ENCODE measurements at places on chromosomes 6 and 20. TPM values are rescaled to one million over a fixed set of nuclear protein-coding genes. Genes with fewer than 3 reads are reported as not detected.

DNA sequence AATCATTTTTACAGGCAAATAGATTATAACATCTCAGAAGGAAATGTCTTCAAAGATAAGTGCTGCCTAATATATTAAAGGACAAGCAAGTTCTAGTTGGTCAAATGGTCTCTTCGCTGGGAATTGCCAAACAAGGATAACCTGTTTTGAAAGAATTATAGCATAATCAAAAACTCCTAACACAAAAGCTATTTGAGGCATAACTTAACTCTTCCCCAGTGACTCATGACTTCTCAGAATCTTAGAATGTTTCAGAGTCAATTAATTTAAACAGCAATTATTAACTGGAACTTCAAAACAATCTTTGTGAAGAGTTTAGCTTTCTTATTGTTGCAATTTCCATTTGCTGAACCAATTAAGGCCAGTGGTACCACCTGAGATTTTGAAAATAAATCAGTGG is 126.6 kb downstream of the MTFR2 start:
- H3K36me3 ChIP-seq: no peaks in the 10 kb centered on the region
- DNase-seq: no peak
- H3K27me3 ChIP-seq: no peaks in the 10 kb centered on the region
- no peak overlapping the region for H3K27ac ChIP-seq
- H3K4me1 ChIP-seq: peaks cover 5% of the 10 kb centered on the region
- no peak overlapping the region for H3K4me3 ChIP-seq

SMLR1 gene
- total RNA-seq: 0.08 TPM

DNA sequence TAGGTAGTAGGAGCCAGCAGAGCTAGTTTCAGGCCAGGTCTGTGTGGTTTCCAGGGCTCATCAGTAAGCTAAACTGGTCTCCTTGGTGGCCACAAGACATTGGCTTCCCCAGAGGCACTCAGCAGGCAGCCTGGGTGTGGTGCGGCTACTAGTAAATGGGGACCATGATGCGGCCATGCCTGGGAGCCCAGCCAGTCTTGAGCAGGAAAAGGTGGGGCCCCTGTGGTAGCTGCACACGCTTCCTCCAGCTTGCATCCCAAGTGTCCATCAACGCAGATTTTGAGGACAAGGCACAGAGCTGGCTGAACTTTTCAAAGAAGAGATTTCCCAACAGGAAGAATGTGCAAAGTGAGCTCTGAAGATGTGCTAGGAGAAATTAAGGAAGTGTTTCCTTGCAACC is 107.4 kb upstream of the NAA20 start:
- H3K4me1 ChIP-seq: peaks cover 1% of the 10 kb centered on the region
- H3K4me3 ChIP-seq: no peak overlapping the region
- no peak for DNase-seq
- H3K36me3 ChIP-seq: no peaks in the 10 kb centered on the region

DNA sequence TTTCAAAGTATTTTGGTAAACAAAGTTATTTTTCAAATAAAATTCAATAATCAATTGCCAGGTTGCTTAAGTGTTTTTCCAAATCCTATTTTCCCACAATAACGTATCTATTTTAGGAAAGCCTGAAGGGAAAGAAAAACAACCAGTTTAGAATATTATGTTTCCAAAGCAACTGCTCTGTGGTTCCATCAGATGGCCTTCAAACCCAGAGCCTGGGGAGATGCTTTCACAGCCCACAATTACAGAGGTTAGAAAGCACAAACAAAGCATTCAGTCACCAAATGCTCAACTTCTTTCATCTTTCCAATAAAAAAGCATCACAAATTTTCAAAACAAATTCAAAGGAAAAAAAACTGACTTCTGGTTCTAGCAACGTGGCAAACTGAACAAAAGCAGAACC is 66.0 kb downstream of the ELOVL5 start:
- H3K27ac ChIP-seq: peak overlapping the region; percentile 40
- no peak for DNase-seq
- no peak overlapping the region for H3K4me3 ChIP-seq
- H3K36me3 ChIP-seq: no peaks in the 10 kb centered on the region

- H3K4me1 ChIP-seq: no peaks in the 10 kb centered on the region
- H3K27me3 ChIP-seq: no peaks in the 10 kb centered on the region
- H3K36me3 ChIP-seq: no peaks in the 10 kb centered on the region
Measured at GRCh38 chr6:116451916-116452315, 9.3 kb upstream of the CALHM6 start.

GRCh38 chr6:107421696-107422256 is 37.6 kb downstream of the PDSS2 start:
- no peak overlapping the region for H3K4me3 ChIP-seq
- no peaks in the 10 kb centered on the region for H3K36me3 ChIP-seq
- no peaks in the 10 kb centered on the region for H3K4me1 ChIP-seq
- H3K27me3 ChIP-seq: no peaks in the 10 kb centered on the region
- H3K27ac ChIP-seq: no peak overlapping the region

BTN1A1 gene
- not detected for total RNA-seq

TMEM217 gene
- total RNA-seq: 0.48 TPM

GRCh38 chr6:73538116-73538779 is 17.4 kb upstream of the EEF1A1 start:
- no peak for DNase-seq
- no peaks in the 10 kb centered on the region for H3K36me3 ChIP-seq
- no peak overlapping the region for H3K4me3 ChIP-seq
- no peak overlapping the region for H3K27ac ChIP-seq
- no peaks in the 10 kb centered on the region for H3K4me1 ChIP-seq

GGTLC1 gene
- not detected for total RNA-seq

DNA sequence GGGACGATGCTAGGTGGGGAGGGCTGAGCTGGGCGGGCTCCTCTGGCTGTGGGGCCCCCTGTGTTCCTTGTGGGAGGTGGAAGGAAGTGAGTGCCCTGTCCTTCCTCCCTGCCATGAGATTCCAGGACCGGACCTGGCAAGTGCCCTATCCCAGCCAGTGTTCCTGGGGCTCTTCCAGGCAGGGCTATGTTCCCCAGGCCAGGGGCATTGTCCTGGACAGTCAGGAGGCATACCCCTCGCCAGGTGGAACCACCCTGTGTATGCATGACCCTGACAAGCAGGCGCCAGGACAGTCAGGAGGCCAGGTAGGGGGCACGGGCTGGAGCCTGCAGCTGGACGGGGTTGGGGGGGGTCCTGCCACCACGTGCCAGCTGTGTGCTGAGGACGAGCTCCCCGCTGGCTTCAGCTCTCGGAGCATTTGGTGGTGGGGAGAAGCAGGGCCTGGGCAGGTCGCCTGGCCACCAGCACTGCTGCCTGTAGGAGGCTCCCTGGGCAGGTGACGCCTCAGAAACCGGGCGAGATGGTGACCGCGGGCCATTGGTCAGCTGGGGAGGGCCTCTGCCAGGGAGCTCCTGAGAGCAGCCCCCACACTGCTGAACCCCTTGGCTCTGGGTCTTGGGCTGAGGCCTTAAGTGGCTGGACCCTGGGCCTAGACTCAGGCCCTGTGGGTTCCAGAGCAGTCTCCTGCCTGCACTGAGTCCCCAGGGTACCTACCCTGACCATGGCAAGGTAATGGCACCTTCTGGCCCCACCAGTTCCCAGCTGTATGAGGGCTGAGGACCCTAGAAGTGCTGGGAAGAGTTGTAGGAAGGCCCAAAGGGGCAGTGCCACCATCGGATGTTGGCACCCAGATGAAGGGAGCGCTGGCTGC is 694 bp downstream of the SLC17A9 start:
- no peaks in the 10 kb centered on the region for H3K27me3 ChIP-seq
- H3K4me3 ChIP-seq: peak overlapping the region; percentile 3
- no peaks in the 10 kb centered on the region for H3K36me3 ChIP-seq
- peak overlapping the region; percentile 96 for H3K27ac ChIP-seq
- DNase-seq: peak; percentile 53

ACSS2 gene
- 26.8 TPM for total RNA-seq

- DNase-seq: no peak
- H3K4me3 ChIP-seq: no peak overlapping the region
- H3K27me3 ChIP-seq: no peaks in the 10 kb centered on the region
Measured at GRCh38 chr6:35413911-35414310, 38.2 kb upstream of the FANCE start.

DNA sequence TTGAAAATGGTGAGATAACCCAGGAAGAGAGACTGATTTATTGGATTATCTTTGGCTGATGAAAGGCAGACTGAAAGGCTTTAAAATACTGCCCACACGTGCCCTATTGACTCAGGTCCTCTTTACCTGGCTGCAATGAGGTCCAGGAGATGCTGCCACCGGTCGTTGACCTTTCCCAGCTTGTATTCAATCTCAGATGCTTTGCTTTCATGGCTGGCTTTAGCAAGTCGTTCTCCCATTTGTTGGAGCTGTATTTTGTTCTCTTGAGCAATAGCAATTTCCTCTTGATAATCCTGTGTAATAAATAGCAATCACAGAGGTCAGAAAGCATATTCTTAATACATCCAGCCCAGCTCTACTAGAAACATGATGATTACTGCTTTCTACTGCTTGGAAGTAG is 368.8 kb downstream of the ESR1 start:
- no peak overlapping the region for H3K27ac ChIP-seq
- H3K4me1 ChIP-seq: peaks cover 1% of the 10 kb centered on the region
- H3K4me3 ChIP-seq: no peak overlapping the region
- no peaks in the 10 kb centered on the region for H3K27me3 ChIP-seq
- no peaks in the 10 kb centered on the region for H3K36me3 ChIP-seq

HCRTR2 gene
- total RNA-seq: not detected

DNA sequence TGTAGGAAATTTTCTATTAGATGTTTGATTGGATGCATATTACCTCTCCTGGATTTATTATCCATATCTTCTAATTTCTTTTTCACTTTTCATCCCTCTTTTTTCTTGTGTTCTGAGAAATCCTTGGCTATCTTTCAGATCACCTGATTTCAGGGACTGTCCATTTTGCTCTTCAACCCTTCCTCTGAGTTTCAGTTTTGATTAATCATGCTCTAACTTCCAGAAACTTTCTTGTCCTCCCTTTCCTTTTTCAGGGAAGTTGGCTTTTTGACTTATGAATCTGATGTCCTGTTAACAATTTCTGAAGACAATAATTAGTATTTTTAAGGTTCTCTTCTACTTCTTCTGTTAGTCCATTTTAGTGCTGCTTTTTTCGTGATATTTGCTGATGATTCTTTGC is 79.1 kb downstream of the FKBP5 start:
- no peaks in the 10 kb centered on the region for H3K36me3 ChIP-seq
- DNase-seq: no peak
- H3K27ac ChIP-seq: no peak overlapping the region
- no peaks in the 10 kb centered on the region for H3K27me3 ChIP-seq
- H3K4me3 ChIP-seq: no peak overlapping the region
- no peaks in the 10 kb centered on the region for H3K4me1 ChIP-seq

GRCh38 chr6:148445620-148446019 is 103.0 kb downstream of the SASH1 start:
- H3K36me3 ChIP-seq: no peaks in the 10 kb centered on the region
- DNase-seq: no peak
- H3K27ac ChIP-seq: no peak overlapping the region
- H3K27me3 ChIP-seq: no peaks in the 10 kb centered on the region

DNA sequence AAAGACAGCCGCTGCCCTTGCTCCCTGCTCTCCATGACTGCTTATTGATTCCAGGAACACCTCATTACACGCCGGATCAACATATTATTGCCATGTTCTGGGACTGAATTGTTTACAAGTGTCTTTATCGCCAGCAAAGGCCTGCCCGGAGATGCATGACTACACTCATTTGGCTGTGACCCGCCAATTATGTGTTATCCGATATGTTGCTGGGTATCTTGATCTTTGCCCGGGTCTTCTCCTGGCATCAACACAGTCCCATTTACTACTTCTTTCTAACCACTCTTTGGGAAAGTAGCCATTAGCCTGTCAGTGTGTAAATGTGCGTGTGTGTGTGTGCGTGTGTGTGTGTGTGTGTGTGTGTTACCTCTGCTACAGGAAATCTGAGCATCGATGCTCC is 15.4 kb downstream of the LINC00237 start:
- H3K27me3 ChIP-seq: no peaks in the 10 kb centered on the region
- H3K27ac ChIP-seq: no peak overlapping the region
- no peaks in the 10 kb centered on the region for H3K4me1 ChIP-seq

LPA gene
- 0.24 TPM for total RNA-seq

GRCh38 chr6:38054527-38055202 is 235.1 kb downstream of the ZFAND3 start:
- no peak overlapping the region for H3K27ac ChIP-seq
- no peak overlapping the region for H3K4me3 ChIP-seq
- peaks cover 3% of the 10 kb centered on the region for H3K4me1 ChIP-seq
- H3K27me3 ChIP-seq: no peaks in the 10 kb centered on the region
- no peak for DNase-seq
- H3K36me3 ChIP-seq: no peaks in the 10 kb centered on the region

GRCh38 chr20:44471481-44471882 is 4.2 kb upstream of the TTPAL start:
- H3K4me1 ChIP-seq: peaks cover 6% of the 10 kb centered on the region
- H3K27ac ChIP-seq: no peak overlapping the region
- no peak for DNase-seq
- no peaks in the 10 kb centered on the region for H3K27me3 ChIP-seq

LCA5 gene
- 11.4 TPM for total RNA-seq

DNA sequence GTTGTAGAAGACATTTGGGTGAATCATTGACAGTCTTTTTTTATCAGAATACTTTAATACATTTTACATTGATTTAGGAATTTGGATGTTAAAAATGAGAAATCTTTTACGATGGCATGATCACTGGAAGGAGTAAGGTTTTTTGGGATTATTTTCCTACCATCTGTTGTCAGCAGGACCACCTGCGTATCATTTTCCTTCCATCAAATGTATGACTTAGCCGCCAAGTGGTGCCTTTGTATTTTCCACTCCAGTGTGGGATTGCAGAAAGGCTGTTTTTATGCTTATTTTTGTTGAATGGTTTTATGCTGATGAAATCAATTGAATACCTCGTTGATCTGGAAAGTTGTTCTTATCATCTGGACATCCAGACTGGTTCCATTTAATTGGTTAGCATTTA is 35.8 kb downstream of the AKAP12 start:
- peaks cover 3% of the 10 kb centered on the region for H3K4me1 ChIP-seq
- H3K27me3 ChIP-seq: no peaks in the 10 kb centered on the region
- no peak overlapping the region for H3K27ac ChIP-seq
- H3K4me3 ChIP-seq: no peak overlapping the region

DNA sequence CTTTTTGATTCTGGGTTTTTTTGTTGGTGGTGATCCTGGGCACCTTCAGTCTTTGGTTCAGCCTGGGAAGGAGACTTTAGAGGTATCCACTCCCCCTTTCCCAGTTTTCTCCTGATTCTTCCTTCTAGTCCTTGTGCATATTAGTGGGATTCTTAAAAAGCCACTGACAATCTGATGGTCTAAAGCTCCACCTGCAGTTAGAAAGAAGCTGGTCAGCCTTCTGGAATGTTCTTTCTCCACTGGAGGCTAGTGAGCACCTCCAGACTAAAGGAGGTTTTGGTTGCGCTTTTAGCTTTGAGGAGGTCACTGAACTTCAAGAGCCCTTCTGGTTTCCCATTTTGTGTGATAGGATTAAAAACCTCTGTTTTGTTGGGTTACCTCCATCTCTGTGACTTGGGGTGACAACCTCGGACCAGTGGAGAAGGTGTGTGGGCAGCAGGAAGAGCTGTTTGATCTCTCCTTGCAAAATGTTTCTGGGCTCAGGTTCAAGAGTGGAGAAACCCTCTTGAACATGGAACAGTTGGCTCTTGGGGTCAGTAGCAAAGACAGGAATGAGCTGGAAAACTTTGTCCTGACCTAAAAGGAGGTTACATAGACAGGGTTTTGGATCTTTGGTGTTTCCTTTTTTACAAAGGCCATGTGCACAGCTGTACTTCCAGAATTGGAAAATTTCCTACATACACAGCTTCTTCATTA is 29.0 kb downstream of the JARID2 start:
- no peak overlapping the region for H3K4me3 ChIP-seq
- DNase-seq: no peak
- H3K27ac ChIP-seq: no peak overlapping the region
- no peaks in the 10 kb centered on the region for H3K27me3 ChIP-seq
- H3K36me3 ChIP-seq: no peaks in the 10 kb centered on the region

- H3K36me3 ChIP-seq: no peaks in the 10 kb centered on the region
- no peak overlapping the region for H3K4me3 ChIP-seq
- H3K4me1 ChIP-seq: peaks cover under 1% of the 10 kb centered on the region
- H3K27me3 ChIP-seq: no peaks in the 10 kb centered on the region
- no peak overlapping the region for H3K27ac ChIP-seq
Measured at GRCh38 chr6:149889326-149889725, 8.6 kb downstream of the RAET1E start.

BMP5 gene
- not detected for total RNA-seq

IGF2R gene
- total RNA-seq: 62.5 TPM
